ENCODE measurements at places on chromosomes 6 and 20. TPM values are rescaled to one million over a fixed set of nuclear protein-coding genes. Genes with fewer than 3 reads are reported as not detected.
A peak's percentile ranks its signal among the peaks of the same experiment; 100 is the strongest.

- no peak for DNase-seq
Observed at GRCh38 chr6:79869184-79869583, 78.2 kb downstream of the ELOVL4 start.

- no peak for DNase-seq
Observed at GRCh38 chr6:146861029-146861563, 262.3 kb downstream of the ADGB start.

GRCh38 chr6:12772416-12772815 is 55.8 kb downstream of the PHACTR1 start:
- no peak for DNase-seq

- no peak for DNase-seq
Observed at GRCh38 chr20:11521476-11522365, 396.0 kb upstream of the BTBD3 start.

GRCh38 chr20:62708591-62709536 is at the start of gene NTSR1:
NTSR1 (plus strand) TSS chr20:62708836; CDS start chr20:62709208, 372 bp downstream.
- no peak for DNase-seq

DNA sequence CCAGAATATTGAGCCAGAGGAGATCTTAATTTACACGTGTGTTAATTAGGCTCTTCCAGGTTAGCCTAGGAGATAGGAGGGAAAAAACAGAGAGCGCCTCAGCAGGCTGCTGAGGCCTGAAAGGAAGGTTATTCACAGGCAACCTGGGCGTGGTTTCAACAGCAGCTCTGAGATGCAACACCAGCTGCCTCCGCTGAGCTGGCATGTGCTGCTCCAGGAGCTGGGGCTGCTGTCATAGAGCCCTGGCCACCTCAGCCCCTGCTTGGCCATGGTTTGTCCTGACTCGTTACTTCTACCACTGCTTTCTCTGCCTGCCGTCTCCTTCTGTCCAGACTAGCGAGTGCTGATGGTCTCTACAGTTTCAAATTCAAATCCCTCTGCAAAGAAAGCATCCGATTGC is 32.4 kb upstream of the RPP40 start:
- peak; percentile 61 for DNase-seq

GRCh38 chr6:104885518-104886043 is 25.9 kb upstream of the HACE1 start:
- DNase-seq, result no peak

GRCh38 chr6:82251942-82252341 is 4.4 kb upstream of the IBTK start:
- no peak for DNase-seq

GRCh38 chr6:43943099-43943766 is 173.2 kb downstream of the VEGFA start:
- no peak for DNase-seq

GRCh38 chr6:34817446-34817845 is 25.6 kb downstream of the BLTP3A start:
- peak; percentile 29 for DNase-seq

GRCh38 chr20:38842026-38842425 is 36.5 kb downstream of the PPP1R16B start:
- DNase-seq, result no peak

GRCh38 chr20:39882806-39883205 is 806.2 kb downstream of the MAFB start:
- DNase-seq, result no peak

- DNase-seq, result no peak
Observed at GRCh38 chr20:44413575-44414345, 58.3 kb downstream of the HNF4A start.

- DNase-seq, result no peak
Observed at GRCh38 chr6:2862712-2863181, 21.1 kb upstream of the SERPINB1 start.

DNA sequence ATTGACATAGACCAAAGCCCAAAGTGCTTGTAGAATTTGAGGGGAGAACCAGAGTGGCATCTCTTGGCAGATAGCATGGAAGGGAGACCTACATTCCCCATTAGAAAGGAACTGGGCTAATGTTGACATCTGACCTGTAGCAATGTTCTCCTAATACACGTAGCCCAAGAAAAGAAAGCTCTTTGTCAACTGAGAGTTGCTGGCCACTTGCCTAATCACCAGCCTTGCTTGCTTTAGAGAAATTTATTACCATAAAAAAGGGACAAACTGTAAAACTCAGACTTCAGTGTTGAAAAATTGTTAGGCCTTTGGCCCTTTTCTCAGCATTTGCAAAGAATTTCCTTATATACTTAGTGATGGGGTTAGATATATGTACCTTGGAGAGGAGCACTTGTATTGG is 777.5 kb downstream of the MAFB start:
- DNase-seq, result no peak

DNA sequence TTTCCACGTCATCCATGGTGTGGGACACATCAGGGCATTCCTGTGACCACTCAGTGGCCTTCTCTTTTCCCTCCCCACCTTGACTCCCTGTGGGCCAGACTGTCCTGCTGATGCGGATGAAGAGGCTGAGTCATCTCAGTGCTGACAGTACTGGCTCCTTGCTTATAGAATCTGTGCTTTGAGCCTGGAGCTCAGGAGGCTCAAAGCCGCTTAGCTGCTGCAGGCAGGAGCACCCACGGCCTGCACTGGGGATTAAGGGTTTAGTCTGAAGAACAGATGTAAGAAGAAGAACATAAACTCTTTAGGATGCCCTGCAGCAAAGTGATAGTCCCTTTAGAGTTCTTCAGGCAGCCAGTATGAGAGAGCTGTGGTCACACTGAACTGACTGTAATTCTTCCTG is 642.0 kb upstream of the CHD6 start:
- DNase-seq, result no peak

GRCh38 chr6:88426005-88426404 is 259.9 kb upstream of the CNR1 start:
- no peak for DNase-seq

DNA sequence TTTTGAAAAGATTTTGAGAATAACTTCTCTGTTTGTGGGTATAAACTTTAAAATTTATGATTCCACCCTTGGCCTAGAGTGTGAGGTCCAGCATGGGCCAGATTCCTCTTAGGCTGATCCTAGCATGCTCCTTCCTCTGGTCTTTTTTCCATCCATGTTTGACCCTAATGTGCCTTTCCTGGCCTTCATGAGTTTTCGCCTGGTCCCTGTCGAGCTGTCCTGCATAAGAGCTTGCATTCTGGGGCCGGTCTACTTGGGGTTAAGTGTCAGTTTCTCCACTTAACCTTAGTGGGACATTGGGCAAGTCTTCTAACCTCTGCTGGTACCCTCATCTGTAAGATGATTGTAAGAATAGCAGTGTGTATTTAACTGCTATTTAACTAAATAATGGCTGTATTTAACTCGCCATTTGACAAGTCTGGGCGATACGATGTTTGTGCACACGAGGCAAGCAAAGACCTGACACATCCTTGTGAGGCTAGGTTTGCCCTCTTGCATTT is 40.7 kb upstream of the TAGAP start:
- no peak for DNase-seq

DNA sequence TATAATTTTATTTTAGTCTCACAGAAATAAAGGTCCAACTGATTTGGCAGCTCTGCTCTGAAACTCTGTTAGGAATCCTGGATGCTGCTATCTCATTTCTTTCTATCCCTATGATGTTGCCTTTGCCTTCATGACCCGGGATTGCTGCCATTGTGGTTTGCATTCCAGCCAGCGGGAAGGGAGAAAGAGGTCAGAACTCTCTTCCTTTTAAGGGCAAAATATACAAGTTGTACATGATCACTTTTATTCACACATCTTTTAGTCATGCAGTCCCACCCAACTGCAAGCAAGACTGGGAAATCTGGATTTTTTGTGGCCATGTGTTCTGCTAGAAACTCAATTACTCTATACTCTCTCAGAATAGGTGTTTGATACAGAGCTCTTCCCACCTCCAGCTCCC is 263.1 kb upstream of the ZFP64 start:
- peak; percentile 33 for DNase-seq

DNA sequence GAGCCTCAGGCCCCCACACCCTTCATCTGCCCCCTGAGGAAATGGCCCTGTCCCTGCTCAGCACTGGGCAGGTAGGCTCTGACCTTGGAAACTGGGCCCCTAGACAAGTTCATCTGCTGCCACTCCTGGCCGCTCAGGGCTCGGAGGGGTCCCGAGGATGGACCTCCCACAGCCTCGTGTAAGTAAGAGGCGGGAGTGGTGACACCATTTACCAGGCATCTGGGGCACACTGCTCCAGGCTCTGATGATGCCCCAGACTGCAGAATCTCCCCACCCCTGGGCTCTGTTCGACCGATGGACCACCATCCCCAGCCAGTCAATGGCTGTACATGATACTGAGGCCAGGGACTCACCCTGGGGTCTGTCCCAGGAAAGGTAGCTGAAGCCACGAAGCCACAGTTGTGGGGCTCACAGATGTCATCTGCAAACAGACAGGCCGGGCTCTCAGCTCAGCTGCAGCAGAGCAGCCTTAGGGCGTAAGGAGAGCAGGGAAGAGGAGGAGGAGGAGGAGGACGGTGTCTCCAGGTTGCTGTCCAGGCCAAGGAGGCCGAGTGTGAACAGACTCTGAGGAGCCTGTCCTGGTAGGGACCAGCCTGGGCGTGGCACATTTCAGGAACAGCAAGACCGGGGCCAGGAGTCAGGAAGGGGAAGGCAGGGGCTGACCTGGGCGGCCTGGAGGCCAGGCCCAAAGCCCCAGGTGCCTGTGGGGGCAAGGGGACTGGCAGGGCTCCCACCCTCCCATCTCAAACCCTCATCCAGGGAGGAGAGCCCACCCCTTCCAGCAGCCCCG is 300.4 kb downstream of the TAF4 start:
- DNase-seq, result no peak

DNA sequence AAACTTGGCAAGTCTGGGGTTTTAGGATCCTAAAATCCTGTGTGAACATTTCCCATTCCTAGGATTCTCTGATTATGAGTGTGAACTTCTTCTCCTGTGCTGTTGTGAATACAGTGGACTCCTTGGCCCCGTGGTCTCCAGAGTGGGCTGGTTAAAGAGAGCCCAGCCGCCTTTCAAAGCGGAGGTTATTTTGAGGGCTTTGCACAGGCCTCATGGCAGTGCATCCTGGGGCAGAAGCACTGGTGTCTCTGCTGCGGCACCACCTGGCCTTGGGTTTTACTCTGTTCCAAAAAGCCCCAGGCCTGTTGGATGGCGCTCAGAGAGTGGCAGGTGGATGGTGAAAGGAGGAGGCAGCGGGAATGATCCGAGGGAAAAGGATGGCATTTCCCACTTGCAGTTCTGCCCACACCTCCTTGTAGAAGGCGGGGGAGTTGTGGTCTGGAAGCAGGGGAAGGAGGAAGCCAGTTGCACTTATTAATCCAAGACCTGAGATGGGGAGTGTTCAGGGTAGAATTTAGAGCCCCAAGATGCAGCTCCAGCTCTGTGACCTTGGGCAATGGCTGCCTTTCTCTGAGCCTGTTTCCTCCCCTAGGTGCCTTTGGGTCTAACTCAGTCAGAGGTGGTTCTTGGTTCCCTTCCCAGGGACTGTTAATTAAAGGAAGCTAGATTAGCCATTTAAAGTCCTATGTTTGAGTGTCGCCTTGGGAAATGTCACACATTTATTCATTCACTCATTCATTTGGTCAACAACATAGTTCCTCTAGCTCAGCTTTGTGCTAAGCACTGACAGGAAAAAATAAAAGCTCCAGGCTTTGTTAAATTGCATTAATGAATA is 22.4 kb downstream of the MMP24 start:
- DNase-seq, result no peak

DNA sequence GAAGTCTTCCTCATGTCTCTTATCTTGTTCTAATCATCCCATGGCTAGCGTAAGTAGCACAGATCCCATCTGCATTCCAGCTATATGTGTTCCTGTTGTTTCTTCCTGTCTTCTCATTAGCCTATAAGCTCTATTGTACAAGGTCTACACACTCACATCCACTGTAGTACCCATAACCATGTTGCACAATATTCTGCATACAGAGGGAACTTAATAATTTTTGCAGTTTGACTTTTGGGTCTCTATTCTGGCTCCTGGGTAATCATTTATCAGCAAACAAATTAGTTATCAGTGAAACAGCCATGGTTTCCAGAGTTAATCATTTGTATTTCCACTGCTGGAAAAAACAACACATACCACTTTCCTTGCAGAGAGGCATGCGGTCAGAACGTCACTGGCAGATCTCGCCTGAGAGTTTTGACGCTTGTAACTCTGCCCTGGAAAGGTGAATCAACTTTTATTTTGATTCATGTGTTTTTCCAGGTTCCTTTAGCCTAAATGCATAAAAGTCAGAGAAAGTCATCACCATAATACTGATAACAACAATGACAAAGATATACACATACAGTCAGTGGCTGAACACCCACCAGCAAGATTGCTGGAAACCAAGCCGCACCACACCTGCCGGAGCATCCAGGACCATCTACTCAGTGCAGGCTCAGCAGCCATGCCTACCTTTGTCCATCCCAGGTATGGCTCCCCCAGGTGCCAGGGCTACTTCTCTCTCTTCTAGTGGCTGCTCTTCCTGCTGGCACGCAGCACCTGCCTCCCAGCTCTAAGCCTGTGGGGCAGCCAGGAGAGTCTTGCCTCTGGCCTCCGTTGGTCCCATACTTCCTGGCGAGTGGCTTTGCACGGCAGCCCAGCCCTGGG is 158.2 kb downstream of the QRSL1 start:
- peak; percentile 98 for DNase-seq

- DNase-seq, result no peak
Observed at GRCh38 chr20:62318400-62319345, 15.9 kb downstream of the ADRM1 start.

- DNase-seq, result no peak
Observed at GRCh38 chr6:39776581-39776980, 15.6 kb upstream of the DAAM2 start.

DNA sequence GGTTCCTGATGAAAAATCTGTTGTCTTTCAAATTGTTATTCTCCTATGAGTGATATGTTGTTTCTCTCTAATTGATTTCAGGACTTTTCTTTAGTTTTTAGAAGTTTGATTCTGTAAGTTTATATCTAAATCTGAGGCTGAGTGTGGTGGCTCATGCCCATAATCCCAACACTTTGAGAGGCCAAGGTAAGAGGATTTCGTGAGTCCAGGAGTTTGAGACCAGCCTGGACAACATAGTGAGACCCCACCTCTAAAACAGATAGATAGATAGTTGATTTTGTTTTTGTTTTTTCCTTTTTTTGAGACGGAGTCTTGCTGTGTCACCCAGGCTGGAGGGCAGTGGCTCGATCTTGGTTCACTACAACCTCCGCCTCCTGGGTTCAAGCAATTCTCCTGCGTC is 64.6 kb downstream of the PTPRA start:
- no peak for DNase-seq

DNA sequence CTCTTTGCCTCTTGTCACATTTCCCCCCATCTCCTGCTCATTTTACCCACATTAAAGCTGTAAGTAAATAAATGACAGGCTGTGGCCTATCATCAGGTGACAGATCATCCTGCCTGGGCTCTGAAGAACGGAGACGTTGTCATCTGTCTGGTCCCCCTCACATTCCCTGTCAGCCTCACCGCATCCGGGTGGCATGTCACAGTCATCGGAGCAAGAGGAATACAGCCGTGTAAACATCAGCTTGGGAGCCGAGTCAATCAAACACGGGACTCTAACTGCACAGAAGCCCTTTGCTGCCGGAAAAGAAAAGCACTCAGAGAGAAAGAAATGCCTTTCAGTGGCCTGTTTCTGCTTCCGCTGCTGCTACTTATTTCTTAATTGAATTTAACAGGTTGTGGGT is 371.9 kb upstream of the ID4 start:
- peak; percentile 86 for DNase-seq

Gene GGTLC1
- not detected for total RNA-seq

Gene PDE7B
- total RNA-seq, result 0.14 TPM

Gene SLC22A7
- not detected for total RNA-seq

Gene SDC4
- 111 TPM for total RNA-seq

Gene SMLR1
- 1.1 TPM for total RNA-seq

Gene FGD2
- total RNA-seq, result not detected

Gene BPIFB2
- not detected for total RNA-seq

Gene SMOC2
- total RNA-seq, result 0.68 TPM

Gene FNDC1
- not detected for total RNA-seq

Gene LY6G6D
- total RNA-seq, result not detected

Gene PPIL6
- 3.5 TPM for total RNA-seq

Gene MYLK4
- total RNA-seq, result 1.2 TPM

Gene PCK1
- 0.96 TPM for total RNA-seq

All from Caki2 (cell line).